ENCODE measurements at places on chromosomes 13 and 19.
A peak's percentile ranks its signal among the peaks of the same experiment; 100 is the strongest.

- peak; percentile 91 for DNase-seq
These were observed at the start of gene RGCC for GRCh38 chr13:41456768-41457588. Gene RGCC (plus strand): TSS chr13:41457550. CDS start chr13:41457708, 158 bp downstream.

- DNase-seq, result no peak
These were observed 11.1 kb upstream of the OLFM4 start for GRCh38 chr13:53017433-53017970.

GRCh38 chr13:78601874-78602560, 1.3 kb downstream of the POU4F1 start:
- no peak for DNase-seq

GRCh38 chr13:46486270-46486669, 66.7 kb upstream of the LRCH1 start:
- DNase-seq, result no peak

DNA sequence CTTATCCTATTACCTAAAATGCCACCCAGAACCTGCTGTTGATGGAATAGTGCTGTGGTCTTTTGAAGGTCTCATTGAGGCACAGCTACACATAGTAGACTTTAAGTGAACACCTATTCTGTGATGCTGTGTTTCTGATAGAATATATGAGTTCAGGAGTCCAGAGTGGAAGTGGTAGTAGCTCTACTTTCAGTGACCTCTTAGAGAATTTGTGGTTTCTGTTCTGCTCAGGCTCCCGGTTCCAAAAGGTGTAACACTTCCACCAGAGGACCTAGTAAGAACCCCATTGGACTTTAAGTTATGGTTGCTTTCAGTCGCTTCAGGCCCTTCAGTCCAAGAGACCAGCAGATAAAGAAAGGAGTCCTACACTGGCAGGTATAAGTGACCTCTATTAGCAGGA, 11.4 kb upstream of the MYCBP2 start:
- no peak for DNase-seq

- DNase-seq, result no peak
These were observed 365.5 kb downstream of the UQCRFS1 start for GRCh38 chr19:28847468-28847867.

GRCh38 chr19:40143612-40144011, 47.6 kb upstream of the MAP3K10 start:
- DNase-seq, result no peak

DNA sequence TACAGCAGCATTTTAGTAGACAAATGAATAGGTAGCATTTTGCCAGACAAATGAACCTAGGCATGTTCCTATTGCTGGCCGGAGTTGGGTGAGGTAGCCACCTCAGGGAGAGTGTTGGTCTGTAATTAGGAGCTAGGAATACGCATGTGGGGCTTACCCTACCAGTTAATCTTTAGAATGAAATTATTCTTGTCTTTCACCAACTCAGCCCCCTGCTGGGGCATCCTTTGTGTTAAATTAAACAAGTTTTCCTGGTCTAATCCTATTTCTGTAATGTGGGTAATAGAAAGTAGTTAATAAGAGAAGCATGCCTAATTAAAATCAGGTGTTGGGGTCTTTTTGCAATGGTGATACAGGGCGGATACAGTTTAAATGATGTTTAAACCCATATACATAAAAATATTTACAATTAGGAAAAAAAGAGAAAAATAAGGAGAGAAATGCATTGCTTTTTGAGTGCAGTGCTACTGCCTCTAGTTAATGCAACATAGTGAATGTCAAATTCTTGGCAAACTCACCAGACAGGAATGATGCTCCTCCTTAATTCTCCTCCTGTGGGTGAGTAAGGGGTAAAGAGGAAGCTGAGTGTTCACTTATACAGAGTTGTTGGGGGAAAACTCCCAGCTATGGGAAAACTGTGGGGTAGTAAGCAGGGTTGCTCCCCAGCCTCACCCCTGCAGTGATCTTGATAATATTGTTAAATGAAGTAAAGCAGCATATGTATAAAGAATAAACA, 276.4 kb upstream of the EDNRB start:
- DNase-seq, result no peak

DNA sequence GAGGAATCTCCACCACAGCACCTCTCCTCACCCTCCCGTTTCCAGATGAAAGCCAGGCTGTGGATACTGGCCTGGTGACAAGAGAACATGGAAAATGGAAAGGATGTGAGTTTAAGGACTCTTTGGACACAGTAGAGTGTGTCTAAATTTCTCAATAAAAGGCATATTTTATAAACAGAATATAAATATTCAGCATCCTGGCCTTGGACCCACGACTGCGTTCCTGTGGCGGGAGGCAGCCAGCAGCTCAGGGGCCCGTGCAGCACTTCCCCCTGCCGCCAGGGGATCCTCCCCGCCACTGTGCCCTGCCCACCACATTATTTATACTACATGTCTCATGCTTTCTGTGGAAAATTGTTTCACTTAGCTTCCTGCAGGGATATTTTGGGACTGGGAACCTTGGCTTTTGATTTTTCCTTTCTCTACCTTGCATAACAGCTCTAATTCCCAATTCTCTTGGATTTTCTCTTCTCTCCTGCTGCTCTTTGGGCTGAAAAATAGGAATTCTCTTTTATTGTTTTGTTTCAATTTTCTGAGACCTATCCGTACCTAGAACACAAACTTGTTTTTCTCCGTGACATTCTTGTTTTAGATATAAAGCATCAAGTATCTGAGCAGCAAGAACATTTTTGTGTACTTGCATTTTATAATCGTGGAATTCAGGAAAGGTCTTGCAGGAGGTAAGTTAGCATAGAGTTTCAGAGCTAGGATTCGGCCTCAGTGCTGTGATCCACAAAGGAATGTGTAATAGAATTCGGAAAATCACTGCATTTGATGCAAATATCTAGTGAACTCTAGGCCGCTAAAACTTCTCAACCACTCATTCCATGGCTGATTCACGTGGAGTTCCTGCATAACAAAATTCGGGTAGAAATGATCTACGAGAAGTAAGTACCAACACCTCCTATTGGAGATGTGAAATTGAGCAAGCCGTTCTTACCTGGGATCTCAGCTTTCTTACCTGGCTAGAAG, 107.7 kb upstream of the SPATA13 start:
- DNase-seq, result no peak

DNA sequence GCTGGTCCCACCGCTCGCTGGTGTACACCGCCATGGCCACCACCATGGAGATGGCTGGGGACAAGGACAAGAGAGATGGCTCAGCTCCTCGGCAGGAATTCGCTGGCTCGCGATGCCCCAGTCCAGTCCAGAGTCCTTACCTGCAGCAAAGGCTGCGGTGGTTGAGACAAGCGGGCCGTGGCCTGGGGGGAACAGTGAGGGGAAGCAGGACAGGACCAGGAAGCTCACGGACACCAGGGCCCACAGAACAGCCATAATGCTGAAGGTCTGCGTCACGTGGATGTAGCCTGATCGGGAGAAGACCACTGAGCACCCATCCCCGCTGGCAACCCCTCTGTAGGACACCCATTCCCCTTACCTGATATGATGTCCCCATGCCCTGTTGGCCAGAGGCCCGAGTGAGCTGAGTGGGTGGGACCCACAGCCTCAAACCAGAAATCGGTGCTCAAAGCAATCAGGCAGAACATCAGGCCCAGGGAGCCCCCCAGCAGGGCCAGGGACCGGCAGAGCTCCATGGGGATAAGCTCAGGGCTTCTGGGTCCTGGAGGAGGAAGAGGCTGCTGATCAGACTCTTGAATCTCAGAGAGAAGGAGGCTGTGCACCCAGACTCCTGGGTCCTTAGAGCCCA, 319 bp downstream of the NKG7 start:
- no peak for DNase-seq

DNA sequence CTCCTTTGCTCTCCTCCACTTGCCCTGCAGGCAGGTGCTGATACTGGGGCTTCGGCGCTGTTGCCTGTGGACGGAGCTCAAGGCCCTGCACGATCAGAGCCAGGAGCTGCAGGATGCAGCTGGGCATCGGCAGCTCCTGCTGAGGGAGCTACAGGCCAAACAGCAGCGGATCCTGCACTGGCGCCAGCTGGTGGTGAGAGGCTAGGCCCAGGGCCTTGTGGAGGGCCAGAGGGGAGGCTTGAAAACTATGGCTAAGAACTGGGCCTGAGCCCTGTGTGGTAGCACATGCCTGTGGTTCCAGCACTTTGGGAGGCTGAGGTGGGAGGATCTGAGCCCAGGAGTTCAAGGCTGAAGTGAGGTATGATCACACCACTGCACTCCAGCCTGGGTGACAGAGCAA, 6.3 kb downstream of the HAUS5 start:
- no peak for DNase-seq

DNA sequence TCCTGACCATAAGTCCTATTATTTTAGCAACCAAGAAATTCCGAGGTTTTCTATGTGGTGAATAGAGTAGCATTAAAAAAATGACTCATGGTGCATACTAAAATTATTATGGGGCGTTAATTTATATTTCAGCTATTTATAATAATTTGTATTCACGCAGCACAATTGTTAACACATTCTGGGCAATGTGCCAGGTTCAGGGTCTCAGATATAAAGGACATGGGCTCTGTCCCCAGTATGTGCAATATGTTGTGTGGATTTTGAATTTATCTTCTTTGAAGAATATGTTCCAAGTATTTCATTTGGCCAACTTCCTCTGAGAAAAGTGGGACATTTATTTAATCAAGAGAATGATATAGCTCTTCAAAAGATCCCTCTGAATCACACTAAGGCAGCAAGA, 1434.7 kb upstream of the PRR20A start:
- DNase-seq, result no peak

- peak; percentile 8 for DNase-seq
These were observed 42.5 kb downstream of the IRS2 start for GRCh38 chr13:109743706-109744453.

GRCh38 chr13:97017322-97017721, 23.0 kb upstream of the OXGR1 start:
- DNase-seq, result no peak

DNA sequence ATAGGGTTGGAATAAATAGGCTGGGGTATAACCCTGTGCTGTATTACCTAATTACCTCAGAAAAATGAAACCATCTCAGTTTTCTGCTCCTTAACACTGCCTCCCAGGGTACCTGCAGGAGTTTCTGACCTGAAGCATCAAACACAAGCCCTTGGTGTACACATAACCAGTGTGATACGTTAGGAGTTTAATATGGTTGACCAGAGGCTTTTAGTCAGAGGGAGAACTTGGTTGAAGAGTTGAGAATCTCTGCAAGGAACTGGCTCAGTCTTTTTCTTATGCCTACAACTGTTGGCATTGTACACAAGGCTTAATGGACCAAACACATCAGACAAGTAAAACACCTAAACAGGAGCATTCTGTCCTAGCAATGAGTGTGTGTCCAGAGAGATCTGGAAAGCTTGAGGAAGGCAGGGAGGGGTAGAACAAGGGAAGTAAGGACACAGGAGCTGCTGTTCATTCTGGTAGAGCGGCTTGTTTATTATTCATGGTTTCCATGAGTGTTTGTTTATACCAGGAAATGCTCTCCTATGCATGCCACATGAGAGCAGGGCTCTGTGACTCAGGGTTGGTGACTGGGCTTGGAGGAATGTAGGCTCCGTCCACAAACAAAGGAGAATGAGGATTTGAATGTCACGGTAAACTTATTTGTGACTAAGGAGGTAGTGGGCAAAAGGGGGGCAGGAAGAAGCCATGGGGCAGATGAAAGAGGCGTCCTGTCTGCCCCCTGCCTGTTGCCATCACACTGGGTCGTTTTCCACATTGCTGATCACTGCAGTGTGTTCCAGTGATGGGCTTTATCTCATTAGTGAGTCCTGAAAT, 11.9 kb upstream of the SPATA13 start:
- no peak for DNase-seq

DNA sequence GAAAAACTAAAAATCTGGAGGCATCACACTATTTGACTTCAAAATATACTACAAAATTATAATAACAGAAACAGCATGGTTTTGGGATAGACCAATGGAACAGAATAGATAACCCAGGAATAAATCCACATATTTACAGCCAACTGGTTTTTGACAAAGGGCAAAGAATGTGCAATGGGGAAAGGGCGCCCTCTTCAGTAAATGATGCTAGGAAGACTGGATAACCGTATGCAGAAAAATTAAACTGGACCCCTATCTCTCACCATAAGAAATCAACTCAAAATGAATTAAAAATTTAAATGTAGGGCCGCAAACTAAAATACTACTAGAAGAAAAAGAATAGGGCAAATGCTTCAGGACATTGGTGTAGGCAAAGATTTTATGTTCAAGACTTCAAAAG, 440.5 kb upstream of the SGCG start:
- DNase-seq, result no peak

- no peak for DNase-seq
These were observed 3.7 kb upstream of the CSNK1A1L start for GRCh38 chr13:37109051-37109678.

- no peak for DNase-seq
These were observed 158.6 kb upstream of the SLC10A2 start for GRCh38 chr13:103224804-103225203.

- no peak for DNase-seq
These were observed 124.7 kb upstream of the RNF113B start for GRCh38 chr13:98301721-98302120.

DNA sequence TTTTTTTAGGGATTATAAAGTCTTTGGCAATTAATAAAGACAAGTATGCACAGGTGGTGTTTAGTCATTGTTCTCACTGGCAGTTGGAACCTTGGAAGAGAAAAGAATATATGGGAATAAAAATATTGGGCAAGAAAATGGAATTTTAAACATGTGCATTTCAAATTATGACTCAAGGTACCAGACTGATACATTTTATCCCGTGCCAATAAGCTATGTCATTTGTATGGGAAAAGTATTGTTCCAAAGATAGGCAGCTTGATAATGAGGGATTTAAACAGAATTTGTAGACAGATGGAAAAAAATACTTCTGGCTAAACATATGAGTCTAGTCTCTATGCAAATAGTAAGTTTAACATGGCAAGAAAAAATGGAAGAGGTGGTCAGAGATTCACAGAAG, 169.5 kb upstream of the UFM1 start:
- DNase-seq, result no peak

DNA sequence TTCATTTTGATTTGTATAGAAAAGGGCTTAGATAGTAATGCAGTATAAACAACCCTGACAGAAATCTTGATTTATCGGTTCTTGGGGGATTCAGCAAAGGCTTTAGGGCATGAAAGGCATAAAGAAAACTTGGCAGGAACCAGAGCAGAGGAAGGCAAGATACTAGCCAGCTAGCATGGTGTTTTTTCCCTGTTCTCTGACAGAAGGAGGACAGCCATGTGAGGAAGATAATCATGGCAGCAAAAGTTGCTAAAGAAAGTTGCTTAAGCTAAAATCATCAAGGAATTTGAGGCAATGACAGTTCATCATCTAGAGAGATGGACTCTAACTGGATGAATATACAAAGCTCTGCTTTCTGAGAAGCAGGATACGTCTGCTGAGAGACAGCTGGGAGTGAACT, 294.1 kb downstream of the KCNRG start:
- DNase-seq, result no peak

DNA sequence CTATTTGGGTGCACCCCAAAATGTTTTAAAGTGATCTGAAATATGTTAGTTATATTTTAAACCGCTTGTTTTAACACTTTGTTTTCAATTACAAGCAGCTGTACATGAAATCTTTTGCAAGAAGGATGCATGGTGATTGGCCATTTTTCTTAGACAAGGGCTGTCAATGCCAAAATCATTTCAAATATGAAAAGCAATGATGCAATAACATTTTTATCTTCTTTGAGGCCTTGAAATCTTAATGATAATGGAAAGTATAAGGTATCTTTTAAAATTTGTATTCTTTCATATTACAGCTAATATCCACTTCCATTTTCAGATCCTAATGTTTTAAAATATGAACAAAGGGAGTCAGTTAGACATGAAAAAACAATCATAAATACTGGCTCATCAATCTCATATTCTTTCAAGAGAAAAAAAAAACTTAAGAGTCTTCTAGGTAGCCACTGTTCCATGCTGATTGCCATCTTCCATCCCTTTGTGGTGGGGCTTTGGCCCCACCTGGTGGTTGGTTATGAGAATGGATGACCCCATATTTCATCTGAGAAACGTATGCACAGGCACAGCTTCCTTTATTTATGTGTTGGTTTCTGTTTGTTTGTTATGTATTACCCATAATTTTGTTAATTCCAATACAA, 330.3 kb upstream of the MIR17HG start:
- no peak for DNase-seq
